Activated effector memory CD4-positive, alpha-beta T cell treated with Interleukin-2 at 50 U/mL for 16 hours (primary cell): ENCODE measurements at places on chromosomes 1 and 21.

- DNase-seq = no peak
These were observed 7.5 kb upstream of the KCNJ15 start for GRCh38 chr21:38249256-38249655.

GRCh38 chr1:44290250-44291094 is 64.6 kb downstream of the ERI3 start:
- no peak for DNase-seq

DNA sequence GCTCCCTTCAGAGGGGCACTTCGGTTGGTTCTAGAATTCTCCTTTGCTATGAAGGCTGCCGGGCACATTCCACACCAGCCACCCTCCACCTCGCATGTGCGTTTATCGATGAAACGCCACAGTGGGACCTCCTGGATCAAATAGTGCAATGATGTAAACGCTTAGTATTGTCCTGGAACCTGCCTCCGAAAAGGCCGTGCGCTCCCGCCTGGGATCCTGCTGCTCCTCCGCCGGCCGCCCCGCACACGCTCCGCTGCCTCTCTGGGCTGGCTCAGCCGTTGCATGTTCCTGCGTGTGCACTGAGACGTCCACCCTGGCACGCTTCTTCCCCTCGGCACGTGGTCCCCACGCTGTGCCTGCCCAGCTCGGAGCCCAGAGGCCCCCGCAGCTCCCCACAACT is 4.0 kb upstream of the TNFRSF14 start:
- no peak for DNase-seq

- DNase-seq = no peak
These were observed 31.0 kb downstream of the NCAM2 start for GRCh38 chr21:21029164-21029563.

DNA sequence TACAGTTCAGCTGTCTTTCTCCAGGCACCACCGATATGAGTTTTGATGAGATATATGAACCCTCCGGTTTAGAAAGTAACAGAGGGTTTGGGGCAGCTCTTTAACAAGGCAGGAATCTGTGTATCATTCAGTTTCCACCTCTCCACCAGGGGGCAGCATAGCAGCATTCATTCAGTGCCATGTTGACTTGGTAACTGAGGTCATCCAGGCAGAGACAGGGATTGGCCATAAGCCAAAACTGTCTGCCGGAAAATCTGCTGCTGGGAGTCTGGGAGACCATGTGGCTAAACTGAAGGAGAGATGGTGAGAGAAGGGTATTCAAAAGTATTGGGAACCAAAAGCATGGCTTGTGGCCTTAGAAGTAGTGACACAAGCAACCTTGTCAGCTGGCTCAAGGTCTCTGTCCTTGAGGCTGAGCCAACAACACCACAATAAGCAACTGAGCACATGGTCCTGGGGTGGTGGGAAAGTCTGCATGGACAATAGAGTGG is 98.5 kb downstream of the LMX1A start:
- DNase-seq = no peak

DNA sequence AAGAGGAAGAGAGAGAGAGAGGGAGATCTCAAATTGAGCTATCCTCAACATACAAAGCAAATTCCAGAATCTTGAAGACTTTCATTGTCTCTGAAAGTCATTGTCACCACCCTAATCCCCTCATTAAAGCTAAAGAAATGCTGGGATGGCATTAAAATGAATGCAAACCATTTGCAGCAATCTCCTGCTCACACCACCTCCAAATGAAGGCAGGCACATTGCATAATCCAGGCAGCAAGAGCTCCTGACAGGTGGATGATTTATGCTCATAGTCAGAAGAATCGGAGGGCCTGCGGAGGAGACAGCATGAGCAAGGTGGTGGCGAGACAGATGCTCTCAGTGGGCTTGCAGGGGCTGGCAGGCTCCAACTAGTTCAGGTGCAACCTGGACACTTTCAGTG is 90.2 kb downstream of the ESRRG start:
- no peak for DNase-seq

GRCh38 chr1:201013991-201014815 is 9.3 kb downstream of the KIF21B start:
- no peak for DNase-seq

DNA sequence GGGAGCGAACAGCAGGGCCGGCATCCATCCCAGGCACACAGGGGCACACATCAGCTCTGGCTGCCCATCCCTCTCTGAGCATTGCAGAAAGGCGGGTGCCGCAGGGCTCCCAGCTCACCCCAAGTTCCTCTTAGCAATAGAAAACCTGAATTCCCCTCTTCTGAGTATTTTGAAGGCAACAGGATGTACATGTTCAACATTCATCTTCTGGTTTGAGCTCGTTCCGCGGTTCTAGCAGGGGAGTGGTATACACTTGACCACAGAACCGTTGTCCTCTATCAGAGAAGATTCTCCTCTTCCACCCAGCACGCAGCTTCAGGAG is 23.6 kb downstream of the ACTA1 start:
- DNase-seq = no peak

- DNase-seq = no peak
These were observed 46.6 kb downstream of the S1PR1 start for GRCh38 chr1:101283443-101283842.
